Activated CD4-positive, alpha-beta T cell treated with anti-CD3 and anti-CD28 coated beads for 24 hours (primary cell): ENCODE measurements at places on chromosomes 6 and 20.

GRCh38 chr6:71982389-71982788 is 96.0 kb downstream of the RIMS1 start:
- no peak for DNase-seq

GRCh38 chr6:125509477-125509876 is 207.7 kb upstream of the HDDC2 start:
- no peak for DNase-seq

DNA sequence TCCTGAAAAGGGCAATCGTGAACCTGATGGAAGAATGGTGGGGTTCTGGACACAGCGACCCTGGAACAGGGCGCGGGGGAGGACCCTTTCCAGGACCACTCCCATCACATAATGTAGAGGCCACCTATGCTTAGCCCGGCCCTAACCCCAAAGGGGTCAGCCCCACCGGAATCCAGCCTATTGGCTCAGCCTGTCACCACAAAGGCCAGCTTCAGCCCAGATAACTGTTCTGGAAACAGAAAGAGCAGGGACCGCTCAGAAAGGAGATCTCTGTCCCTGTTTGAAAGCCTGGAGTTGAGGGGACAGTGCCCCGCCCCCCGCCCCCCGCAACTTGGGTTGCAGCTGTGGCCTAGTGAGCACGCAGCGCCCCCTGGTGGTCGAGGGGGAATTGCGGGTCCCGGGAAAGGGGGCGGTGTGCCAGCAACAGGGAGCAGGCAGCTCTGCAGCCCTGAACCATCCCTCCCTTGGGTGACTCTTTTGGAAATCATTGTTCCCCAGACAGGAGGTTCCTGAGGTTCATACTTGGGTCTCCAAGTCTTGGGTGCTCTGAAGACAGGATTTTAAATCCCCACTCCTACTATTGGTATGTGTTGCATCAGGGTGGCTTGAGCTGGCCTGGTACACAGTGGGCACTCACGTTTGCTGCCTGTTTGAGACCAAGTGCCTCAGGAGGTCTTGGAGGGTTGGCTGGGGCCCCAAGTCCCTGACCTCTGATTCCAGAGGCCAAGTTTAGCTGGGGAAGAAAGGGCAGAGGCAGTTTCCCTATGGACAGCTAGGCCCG is 1.5 kb downstream of the SIGLEC1 start:
- peak; percentile 64 for DNase-seq

DNA sequence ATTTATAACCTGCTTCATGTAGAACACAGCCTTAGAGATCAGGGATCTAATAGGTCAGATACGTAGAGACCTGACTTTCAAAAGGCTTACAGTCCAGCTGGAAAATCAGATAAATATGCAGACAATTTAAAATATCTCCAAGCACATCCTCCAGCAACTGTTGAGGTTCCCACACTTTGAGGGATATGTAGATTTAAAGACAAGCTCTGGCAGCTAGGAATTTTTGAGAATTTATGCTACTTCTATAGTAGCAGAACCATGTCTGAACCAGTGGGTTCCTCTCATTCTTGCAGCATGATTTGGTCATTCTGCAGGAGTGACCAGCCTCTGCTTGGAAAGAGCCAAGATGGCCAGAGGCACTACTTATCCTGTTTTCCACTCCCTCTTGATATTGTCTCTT is 60.5 kb downstream of the CYB5R4 start:
- no peak for DNase-seq

DNA sequence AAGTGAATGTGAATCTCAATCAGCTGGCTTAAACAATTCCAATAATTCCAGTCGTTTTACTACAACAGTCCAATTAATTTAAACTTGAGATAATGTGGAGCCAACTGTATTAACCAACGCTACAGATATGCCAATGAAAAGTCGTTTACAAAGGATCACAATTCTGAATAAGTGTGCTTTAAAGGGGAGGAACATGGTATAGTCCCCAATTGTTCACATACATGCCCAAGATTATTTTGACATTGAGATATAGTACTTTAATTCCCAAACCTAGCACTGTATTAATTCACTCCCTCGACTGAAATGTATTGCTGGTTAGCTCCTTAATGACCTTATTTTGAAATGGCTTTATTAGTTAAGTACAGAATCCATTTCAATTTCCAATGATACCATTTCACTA is 2.5 kb downstream of the AKIRIN2 start:
- DNase-seq = no peak

DNA sequence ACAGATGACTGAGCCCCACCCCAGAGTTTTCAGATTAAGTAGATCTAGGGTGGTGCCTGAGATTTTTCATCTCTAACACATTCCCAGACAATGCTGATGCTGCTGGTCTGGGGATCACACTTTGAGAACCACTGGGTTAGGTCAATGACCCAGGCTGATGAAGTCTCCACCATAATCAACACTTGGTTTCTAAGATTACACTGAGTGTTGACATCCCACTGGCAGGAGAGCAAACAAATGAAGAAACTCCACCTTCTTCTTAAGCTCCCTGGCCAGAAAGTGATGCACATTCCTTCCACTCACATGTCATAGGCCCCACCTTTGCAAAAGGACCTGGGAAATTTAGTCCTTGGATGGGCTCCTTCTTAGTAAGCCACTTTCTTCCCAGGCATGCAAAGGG is 53.1 kb downstream of the MAFB start:
- DNase-seq = no peak

GRCh38 chr20:44632103-44632752 is 19.3 kb downstream of the ADA start:
- no peak for DNase-seq

GRCh38 chr6:76701610-76702009 is 629.1 kb upstream of the IMPG1 start:
- no peak for DNase-seq

- DNase-seq = no peak
These were observed 585.1 kb downstream of the QKI start for GRCh38 chr6:163999475-164000125.

DNA sequence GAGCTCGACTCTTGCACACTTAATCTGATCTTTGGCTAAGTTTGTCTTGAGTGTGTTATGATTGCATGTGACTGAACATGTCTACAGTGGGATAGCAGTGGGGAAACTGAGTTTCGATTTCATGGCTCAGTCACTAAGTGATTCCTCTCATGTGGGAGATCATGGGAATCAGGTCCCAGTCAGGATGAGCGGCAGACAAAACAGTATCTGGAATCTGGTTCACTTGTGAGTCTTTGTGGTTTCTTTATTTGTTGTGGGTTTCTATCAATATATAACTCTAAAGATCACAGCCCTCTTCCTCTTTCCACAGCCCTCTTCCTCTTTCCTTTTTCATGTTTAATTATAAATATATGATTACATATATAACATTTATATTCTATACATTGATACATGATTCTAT is 4.0 kb downstream of the RPP21 start:
- no peak for DNase-seq

- no peak for DNase-seq
These were observed 457.4 kb upstream of the MANEA start for GRCh38 chr6:95119927-95120326.

DNA sequence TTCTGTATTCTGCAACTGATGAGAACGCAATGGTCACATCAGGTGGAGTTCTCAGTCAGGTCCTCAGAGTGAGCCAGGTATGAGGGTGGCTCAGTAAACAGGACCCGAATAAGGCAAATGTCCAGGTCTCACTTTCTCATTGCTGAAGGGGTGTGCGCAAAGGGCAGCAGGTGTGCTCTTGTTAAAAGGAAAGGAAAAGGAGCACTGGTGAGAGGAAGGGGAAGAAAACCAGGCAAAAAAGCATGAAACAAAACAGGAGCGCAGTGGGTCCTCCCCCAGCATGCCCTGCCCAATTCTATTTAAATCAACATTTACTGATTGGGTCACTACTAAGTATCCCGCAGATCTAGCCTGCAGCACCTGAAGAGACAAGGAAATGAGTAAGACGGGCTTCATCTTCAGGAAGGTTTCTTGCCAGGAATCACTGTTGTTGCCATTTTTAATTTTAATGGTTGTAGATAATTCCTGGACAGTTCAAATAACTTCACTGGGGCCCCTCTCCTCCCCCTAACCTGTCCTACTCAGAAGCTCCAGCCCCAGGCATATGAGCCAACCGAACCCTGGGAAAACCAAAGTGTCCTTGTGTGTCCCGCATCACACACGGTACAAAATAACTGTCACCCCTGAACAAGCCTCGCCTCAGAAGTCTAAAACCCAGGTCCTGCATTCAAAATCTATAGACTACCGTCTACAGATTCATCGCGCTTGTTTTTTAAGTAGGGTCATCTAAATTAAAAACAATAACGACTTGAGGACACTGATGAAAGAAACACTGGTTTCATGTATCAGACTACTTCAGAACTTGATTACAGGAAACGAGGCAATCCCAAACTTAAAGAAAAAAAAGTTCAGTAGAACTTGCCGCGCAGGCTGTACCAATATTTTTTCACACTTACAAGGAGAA is 980 bp downstream of the MBOAT1 start:
- no peak for DNase-seq

DNA sequence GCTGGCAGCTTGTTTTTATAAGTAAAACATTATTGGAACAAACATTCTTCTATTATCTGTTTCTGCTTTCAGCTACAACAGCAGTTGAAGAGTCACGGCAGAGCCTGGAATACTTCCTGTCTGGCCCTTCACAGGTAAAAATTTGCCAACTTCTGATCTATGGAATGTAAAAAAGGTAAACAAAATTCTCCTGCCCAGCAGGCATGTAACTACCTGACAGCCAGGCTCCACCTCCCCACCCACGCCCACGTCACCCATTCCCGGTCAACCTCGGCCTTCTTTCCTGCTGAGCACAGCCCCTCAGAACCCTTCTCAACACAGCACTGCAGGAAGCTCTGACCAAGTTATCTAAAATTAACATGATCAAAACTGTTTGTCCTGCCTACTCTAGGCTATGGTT is 166.0 kb downstream of the DLL1 start:
- DNase-seq = no peak

DNA sequence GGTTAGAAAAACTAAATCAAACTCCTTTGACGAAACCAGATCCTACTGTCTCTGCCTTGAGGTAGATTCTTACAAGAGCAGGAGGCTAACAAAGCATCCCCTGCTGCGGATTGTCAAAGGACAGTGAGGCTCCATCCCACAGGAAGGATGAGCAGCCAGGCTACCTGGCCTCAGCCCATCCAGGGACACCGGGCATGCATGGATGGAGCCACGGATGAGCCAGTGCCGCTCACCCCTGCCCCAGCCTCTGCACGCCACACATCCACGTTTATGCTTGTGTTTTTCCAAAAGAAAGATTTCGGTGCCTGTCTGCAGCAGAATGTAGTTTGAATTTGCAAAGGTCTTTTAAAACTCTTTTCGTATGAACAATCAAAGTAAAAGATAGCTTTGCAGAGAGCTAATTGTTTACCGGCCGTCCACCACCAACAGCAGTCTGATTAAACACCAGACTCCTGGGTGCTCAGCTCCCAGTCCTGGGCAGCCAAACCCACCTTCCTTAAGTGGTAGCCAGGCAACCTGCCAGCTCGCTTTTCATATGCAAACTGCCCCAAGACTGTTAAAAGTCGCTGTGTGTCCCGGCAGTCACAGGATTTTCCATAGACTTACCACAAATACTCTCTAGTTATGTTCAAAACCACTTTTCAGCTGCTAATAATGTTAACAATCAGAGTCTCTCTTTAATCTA is 999 bp downstream of the THBS2 start:
- DNase-seq = no peak

GRCh38 chr20:9211016-9211760 is 142.3 kb downstream of the PLCB4 start:
- no peak for DNase-seq

- no peak for DNase-seq
These were observed 113.4 kb upstream of the AKIRIN2 start for GRCh38 chr6:87815449-87815848.

DNA sequence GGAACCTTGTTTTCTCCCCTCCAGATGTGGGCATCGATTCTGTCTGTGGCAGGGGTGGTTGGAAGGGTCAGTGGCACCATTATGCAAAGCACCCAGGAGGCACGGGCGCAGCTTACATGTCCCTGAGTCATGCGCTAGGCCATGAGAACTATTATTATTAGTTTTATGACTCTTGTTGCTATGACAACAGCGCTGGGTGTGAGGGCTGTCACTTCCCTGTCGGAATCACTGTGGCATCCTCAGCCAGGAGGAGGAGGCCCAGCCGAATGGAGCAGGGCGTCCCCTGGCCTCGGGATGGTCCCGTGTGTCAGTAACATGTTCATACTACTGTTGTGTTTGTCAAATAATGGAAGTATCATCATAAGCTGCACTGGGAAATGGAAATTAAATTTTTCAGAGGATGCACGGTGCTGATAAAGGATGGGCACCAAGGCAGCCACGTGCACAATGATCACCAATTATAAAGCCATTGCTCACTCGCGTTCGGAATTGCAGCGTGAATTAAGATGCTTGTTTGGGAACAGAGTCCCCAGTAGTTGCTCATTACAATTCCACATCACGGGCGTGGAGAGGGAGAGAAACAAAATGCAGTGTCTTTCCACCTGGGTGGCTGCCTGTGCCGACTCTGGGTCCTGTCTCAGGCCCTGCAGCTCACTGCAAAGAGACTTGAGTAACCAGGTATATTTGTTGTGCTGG is 247.9 kb downstream of the CDH4 start:
- no peak for DNase-seq
